ENCODE measurements at places on chromosomes 3 and 15. TPM values are rescaled to one million over a fixed set of nuclear protein-coding genes. Genes with fewer than 3 reads are reported as not detected.

The SLC12A8 gene
- total RNA-seq, result 1.4 TPM

The FHIT gene
- 9.2 TPM for total RNA-seq

The PEAK1 gene
- total RNA-seq, result 105 TPM

The WNT5A gene
- 0.52 TPM for total RNA-seq

The APOD gene
- total RNA-seq, result 596 TPM

GRCh38 chr3:34078418-34078817 is 280.0 kb downstream of the PDCD6IP start:
- no peak for DNase-seq

GRCh38 chr15:70670680-70671079 is 92.7 kb downstream of the UACA start:
- DNase-seq, result no peak

DNA sequence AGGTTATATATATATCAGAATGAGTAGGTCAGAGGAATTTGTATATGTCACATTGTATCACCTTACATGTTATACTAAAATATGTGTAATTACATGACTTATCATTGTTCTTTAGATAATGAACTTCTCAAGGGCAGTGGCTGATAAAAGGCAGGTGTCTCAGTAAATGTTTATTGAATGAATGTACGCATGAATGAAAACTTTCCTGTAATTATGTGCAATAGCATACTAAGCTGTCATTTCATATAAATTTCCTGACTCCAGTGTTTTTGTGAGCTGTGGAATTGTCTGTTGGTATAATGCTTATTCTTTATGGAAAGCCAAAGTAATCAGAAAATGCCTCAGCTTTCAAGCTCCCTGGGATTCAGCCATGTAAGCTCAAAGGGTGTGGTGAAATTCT is 4.2 kb downstream of the TBC1D23 start:
- DNase-seq, result no peak

DNA sequence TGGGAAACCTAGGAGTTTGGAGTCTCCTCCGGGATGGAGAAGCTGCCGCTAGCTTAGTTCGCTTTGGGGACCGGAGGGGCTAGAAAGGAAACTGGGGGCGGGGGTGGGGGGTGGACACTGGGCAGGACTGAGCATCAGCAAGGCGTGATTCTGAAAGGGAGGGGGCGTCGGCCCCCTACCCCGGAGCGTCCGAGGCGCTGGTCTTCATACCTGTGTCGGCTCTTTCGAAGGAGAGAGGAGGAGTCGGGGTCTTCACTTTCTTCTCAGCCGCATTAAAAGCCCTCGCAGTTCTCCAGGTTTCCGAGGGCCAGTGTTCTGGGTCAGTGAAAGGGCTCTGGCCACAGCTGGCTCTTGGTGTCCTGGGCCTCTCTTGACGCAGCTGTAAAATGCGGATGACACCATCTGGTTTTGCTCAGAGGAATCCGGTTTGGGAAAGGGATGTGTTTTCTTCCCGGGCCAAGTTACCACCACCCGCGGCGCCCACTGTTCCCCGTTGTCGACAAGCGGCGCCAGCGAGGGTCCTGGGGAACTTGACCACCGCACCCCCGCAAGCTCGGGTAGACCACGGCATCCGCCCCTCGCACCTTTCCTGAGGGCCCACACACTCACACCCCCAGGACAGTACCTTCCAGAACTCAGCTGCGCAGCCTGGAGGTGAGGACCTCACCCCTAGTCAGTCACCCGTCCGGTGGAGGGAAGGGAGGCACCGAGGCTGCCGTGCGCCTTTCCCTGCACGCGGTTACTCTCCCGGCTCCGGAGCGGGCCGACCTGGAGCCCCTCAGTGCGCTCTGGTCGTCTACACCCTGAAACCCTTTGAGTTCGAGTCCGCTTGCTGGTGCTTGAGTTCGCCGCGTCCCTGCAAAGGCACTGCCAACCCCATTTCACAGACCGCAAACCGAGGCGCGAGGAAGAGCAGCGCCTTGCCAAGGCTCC is 660 bp downstream of the CCK start:
- no peak for DNase-seq

- no peak for DNase-seq
Observed at GRCh38 chr3:149120051-149120972, 9.1 kb upstream of the HPS3 start.
